ENCODE measurements at places on chromosomes 1 and 21.

DNA sequence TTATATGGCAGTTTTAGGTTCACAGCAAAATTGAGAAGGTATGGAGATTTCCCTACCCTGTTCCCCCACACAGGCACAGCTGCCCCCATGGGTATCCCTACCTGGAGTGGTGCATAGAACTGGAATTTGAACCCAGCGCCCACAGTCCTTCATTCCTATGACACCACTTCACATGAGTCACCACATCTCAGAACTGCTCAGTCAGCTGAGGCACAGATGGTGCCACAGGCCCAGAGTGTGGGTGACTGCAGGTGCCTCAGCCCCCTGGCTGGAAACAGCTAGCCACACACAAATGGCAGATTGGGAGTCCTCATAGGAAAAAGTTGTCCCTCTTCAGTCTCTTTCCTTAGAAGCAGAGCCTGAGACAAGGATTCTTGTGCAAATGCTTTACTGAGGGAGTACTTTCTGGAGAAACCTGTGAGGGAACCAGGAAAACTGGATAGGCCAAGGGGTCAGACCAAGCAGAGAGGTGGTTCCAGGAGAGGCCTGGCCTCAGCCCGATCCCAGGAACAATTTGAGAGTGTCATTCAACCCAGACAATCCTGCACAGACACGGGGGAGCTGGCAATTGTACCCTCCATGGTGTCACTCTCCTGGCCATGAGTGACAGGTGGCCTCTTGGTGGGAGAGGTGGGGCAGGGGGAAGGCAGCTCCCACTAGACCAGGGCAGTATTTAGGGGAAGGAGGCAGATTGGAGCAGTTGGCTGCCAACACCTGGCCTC lies 6.9 kb downstream of the PLA2G2D start:
- no peak for DNase-seq

GRCh38 chr1:47211796-47212269 lies 20.2 kb downstream of the TAL1 start:
- DNase-seq, result peak; percentile 73

DNA sequence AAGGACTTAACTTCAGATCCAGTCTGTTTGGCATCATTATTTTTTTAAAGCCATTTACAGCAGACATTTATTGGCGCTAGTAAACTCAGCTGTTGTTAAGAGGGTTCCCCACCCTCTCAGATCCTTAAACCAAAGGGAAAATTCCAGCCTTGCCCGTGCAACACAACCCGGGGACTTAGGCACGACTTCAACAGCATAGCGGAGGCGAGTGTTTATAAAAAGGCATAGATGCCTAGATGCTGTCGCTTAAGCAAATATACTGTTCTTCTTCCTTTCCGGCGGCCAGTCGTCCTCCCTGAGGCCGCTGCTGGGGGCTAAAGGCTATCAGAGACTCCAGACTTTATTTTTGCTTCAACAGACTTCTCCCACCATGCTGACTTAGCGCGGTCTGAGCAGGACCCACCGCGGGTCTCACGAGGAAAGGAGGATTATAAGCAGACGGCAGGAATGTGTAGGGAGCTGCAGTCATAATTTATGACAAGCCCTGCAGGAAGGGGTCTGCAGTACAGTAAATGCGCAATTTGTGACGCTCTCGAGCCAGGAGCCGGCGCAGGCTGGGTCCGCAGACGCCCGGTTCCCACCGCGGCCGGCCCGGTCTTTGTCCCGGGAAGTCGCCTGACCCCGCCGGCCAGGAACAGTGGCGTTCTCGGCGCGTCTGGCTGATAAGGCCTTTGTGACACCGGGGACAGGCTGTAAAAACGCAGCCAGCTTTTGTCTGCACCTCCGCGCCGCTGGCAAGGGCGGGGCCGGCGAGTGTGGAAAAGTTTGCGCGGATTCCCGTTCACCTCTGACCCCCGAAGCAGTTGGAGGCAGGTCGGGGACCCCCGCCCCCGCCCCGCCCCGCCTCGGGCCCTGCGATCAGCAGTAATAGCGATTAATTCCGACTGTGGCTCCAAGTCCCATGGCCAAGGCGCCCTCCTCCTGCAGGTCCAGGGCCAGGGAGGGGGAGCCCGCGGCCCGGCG lies 61.2 kb upstream of the ARHGEF16 start:
- DNase-seq, result no peak

- DNase-seq, result no peak
These were observed 149.6 kb upstream of the C1orf87 start for GRCh38 chr1:60223158-60223557.

DNA sequence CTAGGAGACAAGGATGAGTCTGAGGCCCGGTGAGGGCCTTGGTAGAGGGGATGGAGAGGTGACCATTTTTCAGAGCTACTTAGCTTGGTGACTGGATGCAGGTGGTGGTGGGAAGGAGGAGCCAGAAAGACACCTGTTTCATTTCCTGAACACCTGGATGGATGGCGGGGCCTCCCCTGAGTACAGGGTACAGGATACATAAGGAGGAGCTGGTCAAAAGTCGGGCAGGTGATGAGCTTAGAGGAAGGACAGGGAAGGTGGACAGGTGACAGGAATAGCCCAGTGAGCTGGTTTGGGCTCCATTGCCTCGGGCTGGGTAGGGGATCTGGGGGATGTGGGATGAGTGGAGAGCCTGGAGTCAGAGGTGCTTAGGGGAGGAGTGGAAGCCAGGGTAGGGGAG lies 6.3 kb downstream of the FAAH start:
- DNase-seq, result no peak

DNA sequence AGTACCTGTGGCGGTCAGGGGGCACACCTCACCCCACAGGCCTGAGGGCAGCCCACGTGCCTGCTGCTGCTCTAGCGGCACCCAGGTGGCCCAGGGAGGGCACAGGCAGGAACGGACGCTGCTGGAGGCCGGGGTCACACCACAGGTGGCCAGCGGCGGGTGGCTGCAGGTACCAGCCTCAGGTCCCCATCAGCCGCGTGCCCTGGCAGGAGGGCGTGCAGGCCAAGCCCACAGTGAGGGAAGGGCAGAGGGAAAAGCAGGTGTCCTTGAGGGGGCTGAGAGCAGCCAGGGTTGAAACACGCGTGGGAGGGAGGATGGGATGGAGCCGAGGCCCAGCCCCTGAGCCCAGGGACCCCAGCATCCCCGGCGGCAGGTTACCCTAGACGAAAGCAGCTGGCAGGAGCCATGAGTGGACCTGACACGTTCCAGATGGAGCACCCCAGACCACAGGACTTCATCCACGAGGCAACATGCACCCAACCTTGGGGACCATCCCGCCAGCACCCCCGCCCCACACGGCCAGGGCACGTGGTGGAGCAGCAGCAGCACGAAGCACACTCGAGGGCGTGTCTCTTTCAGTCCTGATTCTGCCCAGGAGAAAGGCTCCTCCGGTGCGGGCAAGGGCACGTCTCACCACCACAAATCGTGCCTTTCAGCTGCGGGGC lies 3.7 kb downstream of the SLC19A1 start:
- no peak for DNase-seq

GRCh38 chr1:109298666-109299557 lies 7.9 kb downstream of the MYBPHL start:
- no peak for DNase-seq

DNA sequence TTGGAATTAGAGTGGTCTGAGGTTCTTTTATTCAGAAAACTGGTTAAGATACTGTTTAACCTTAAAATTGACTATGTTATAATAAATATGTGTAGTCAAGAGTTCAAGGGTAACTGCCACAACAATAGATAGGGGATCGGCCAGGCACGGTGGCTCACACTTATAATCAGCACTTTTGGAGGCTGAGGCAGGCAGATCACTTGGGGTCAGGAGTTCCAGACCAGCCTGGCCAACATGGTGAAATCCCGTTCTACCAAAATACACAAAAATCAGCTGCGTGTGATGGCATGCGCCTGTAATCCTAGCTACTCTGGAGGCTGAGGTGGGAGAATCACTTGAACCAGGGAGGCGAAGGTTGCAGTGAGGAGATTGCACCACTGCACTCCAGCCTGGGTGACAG lies 39.5 kb downstream of the PDC start:
- no peak for DNase-seq

GRCh38 chr1:204651843-204652421 lies 33.6 kb downstream of the LRRN2 start:
- no peak for DNase-seq

DNA sequence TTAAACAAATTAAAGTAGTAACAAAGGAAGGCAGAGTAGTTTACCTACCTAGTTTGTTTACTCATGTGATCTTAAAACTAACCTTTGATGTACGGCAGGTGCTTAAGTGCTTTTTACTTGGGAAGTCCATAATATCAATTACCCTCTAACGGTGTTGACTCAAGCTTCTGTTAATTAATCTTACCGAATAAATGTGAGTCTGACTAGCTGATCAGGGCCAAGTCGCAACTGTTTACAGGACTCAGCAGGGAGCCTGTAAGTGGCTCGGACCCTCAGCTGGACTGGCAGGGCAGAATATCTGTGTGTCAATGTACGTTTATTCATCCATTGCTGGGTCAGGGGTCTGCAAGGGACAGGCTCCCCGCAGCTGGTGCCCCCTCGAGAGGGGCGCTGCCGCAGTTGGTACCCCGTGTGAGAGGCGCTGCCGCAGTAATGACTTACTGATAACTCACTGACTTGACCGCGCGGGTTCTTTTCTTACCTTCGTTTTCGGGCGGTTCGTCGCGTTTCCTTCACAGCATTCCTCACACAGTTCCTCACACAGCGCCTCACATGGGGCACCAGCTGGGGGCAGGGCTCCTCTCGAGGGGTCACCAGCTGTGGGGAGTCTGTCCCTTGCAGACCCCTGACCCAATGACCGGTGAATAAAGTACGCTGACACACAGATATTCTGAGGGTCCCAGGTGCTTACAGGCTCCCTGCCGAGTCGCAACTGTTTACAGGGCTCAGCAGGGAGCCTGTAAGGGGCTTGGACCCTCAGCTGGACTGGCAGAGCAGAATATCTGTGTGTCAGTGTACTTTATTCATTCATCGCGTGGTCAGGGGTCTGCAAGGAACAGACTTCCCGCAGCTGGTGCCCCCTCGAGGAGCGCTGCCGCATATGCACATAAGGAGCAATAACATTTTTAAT lies 3.0 kb downstream of the FMO1 start:
- DNase-seq, result peak; percentile 25

DNA sequence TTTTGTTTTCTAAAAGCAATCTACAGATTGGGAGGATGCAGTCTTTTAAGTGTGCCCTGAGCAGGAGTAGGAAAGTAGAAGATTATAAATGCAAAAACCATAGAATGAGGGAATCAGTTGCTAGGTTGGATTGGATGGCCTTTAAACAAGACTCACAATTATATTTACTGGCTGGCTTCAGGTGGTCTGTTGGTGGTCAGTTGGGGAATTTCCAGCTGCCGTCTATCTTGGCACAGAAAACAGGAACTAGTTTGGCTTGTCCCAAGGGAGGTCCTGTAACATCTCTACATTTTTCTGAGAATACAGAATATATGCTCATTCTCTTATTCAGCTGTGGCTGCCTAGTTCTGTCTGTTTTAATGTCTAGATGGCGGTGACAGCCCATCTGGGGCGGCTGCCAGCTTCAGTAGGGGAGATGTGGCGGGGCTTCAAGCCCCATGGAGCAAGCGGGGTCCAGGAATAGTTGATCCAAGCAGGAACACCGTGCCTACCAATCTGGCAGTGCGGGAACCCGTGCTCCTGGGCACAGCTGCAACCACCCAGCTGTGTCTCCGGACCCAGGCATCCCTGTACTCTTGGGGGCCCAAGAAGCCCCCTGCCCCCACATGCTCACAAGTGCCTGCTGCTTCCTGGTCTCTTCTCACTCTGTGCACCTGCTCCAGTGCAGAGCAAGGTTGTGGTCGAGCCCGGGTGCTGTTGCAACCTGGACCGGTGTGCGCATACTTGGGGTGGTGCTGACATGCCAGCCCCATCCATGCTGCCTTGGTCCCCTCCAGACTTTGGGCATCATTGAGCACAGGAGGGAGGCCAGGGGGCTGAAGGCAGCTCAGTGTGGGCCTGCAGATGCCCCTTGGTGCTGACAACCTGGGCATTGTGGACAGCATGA lies 1182.6 kb downstream of the AMY1C start:
- no peak for DNase-seq

DNA sequence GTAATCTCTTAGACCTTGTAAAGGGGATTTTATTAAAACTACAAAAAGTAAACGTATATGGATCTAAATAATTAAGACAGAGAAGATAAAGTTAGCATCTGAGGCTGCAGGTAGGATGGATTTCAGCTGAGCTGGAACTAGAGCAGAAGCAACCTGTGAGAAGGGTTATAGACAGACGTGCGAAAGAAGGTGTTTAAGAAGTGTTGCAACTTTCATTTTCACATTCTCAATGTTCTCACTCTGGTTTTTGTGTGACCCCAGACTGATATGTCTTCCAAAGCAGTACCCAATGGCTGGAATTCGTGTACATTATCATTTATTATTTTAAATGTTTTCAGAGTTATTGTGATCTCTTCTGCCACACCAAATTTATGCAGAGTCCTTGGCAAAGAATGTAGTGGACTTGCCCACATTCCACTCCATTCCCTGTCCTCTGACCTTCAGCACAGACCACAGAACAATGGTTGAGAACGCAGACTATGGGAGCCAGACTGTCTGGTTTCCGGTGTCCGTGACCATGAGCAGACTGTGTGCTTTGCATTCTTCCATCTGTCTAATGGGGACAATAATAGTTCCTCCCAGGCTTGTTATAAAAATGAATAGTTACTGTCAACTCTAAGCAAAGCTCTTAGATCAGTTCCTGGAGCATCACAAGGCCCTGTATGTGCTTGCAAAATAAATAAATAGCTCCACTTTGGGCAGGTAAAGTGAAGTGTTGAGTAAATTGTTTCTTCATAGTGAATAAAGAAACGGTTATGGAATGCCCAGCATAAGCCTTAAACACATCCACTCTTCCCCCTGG lies 140.6 kb upstream of the SAMSN1 start:
- no peak for DNase-seq

GRCh38 chr1:32246888-32247273 lies at the start of gene FAM167B:
Gene FAM167B (plus strand): TSS chr1:32247222. CDS start chr1:32247422, 200 bp downstream.
- no peak for DNase-seq

- DNase-seq, result no peak
These were observed at the start of gene NCMAP for GRCh38 chr1:24555591-24556413. Gene NCMAP (plus strand): TSS chr1:24556087. CDS start chr1:24595431, 39,344 bp downstream.

GRCh38 chr21:42580076-42580792 lies 66.6 kb downstream of the SLC37A1 start:
- DNase-seq, result no peak

GRCh38 chr21:16342932-16343331 lies 613.1 kb downstream of the USP25 start:
- DNase-seq, result no peak

DNA sequence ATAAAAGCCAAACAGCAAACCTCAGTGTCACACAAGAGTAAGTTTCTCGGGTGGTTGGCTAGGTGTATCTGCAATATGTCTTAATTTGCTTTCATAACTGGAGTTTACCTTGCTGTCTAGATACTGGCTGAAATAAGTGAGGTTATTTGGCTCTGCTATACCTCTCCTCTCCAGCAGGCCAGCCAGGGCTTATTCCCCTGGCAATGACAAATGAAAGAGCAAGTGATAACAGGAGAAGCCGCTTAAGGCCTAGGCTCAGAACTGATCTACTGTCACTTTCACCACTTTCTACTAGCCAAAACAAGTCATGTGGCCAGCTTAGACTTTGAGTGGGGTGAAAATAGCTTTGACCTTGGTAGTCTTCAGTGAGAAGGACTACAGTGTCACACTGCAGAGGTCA lies 4.8 kb upstream of the RPE65 start:
- no peak for DNase-seq

DNA sequence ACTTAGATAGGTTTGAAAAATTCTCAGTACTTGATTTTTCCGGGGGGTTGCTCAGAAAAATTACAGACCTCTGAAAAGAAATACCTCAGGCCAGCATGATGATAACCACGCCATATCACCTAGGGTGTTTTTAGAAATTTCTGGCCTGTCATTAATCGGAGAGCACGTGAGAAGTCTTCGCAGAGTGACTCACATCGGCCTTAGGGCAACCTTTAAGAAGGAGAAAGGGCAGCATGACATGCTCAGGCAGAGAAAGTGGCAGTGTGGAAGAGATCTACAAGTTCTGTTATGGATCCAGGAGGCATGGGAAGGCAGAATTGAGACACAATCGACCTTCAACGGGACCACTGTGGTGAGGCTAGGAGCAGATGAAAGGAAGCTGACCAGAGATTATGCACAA lies 506.3 kb downstream of the LMO4 start:
- no peak for DNase-seq

Data from hematopoietic multipotent progenitor cell treated with erythropoietin and hydrocortisone succinate and interleukin-3 and kit ligand, for 8 days (in vitro differentiated cells).